ENCODE measurements at places on chromosomes 3 and 15.

- DNase-seq = no peak
Measured at GRCh38 chr3:178806651-178807050, 265.0 kb downstream of the ZMAT3 start.

- DNase-seq = no peak
Measured at GRCh38 chr3:118436697-118437262, 597.9 kb downstream of the IGSF11 start.

DNA sequence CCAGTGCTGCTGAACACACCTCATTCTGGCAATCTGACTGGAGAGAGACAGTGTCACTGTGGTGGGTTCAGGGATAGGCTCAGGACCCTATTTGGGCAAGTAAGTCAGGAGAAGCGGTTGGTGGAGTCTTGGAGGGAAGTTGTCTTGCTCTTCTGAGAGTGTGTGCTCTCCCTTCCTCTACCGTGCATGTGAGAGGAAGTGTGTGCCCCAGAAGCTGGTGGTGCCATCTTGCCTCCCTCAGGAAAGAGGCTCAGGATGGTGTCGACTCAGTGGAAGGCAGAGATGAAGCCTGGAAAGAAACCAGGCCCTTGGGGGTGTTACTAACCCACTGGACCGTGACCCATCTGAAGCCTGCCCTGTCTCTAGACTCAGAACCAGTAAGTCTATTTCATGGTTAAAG lies 6.8 kb upstream of the RARRES1 start:
- no peak for DNase-seq

GRCh38 chr3:41317718-41318117 lies 118.4 kb downstream of the CTNNB1 start:
- no peak for DNase-seq

- no peak for DNase-seq
Measured at GRCh38 chr3:76827701-76828226, 212.1 kb upstream of the ROBO2 start.

DNA sequence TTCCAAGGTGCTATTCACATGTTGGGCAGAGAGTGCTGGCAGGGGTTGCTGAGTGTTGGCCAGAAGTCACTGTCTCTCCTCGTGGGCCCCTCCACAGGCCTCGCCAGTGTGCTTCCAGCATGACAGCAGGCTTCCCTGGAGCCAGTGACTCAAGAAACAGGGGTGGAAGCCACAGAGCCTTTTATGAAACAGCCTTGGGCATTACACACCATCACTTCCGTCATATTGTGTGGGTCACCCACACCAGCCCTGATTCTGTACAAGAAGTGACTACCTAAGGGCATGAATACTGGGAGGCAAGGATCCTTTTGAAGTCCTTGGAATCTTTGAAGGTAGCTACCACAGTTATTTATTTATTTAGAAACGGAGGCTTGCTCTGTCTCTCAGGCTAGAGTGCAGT lies 177.6 kb upstream of the UBE3A start:
- no peak for DNase-seq

DNA sequence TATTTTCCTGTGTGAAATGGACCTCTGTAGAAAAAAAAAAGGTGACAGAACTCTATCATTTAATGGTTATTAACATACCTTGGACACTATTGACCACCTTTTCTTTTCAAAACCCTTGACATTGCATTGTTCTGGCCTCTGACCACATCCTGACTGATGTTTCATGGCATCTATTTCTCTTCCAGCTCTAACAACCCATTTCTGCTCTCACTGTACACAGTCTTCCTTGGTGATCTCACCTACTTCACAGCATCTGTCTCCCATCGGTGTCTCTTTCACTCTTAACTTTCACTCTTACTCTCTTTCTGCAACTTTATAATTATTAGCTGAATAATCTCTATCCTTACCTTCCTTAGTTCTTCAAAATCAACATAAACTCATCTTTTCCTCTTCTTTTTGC lies 217.4 kb upstream of the CD96 start:
- DNase-seq = no peak

DNA sequence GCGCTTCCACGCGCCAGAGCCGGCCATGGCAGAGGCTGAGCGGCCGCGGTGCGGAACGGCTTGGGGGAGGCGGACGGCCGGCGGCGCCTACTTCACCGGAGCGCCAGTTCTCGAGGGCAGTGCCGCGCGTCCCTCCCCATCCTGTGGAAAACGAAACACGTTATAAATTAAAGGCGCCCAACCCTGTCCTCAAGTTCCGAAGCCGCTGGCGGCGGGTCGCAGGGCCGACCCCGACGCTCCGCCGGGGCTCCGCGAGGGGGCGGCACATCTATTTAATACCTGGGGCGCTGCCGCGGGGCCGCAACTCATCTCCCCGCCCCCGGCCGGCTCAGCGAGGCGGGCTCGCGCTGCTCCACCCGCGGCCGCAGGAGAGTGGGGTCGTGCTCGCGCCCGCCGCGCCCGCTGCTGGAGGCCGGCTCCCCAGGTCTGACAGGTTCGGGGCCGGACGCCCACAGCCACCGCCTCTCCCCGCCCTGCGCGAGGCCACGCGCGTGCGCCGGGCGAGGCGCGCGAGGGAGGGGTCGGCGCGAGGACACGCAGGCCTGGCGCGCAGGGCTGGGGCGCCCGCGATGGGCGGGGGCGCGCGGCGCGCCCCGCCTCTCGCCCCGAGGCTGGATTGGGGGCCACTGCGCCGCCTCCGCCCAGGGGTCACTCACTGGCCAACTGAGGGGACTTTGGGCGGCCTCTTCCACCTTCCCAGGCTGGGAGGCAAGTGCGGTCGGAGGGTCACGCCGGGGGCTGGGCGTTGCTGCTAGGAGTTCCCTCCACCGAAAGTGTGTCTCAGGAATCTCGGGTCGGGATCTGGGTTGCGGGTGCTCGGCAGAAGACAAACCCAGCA lies at the start of gene SLC30A4:
SLC30A4 (minus strand) TSS at position 428 of the 838 bp plus-strand sequence; CDS start at position 27, 401 bp downstream.
- peak; percentile 76 for DNase-seq

GRCh38 chr3:87732294-87732693 lies 326.5 kb downstream of the CGGBP1 start:
- DNase-seq = no peak

- DNase-seq = peak; percentile 28
Measured at GRCh38 chr3:45225465-45226205, 452 bp downstream of the TMEM158 start.

- DNase-seq = no peak
Measured at GRCh38 chr3:62566022-62566557, 192.7 kb upstream of the FEZF2 start.

DNA sequence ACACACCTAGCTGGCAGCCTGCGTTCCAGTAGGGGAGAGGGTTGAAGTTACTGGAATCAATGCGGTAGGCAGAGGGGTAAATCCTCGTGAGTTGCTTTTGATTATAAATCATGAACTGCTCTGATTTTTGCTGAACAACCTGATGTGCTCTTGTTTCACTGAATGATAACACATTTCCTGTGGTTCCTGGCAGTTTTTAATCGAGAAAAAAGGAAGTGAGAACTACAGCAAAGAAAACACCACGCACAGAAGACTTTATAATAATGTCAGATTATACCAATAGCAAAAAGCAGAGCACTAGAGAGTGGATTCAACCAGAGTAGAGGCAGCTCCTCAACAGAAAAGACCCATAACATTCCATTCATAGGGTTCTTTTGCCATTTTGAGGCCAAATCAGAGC lies 200.8 kb upstream of the STRIT1 start:
- DNase-seq = no peak

DNA sequence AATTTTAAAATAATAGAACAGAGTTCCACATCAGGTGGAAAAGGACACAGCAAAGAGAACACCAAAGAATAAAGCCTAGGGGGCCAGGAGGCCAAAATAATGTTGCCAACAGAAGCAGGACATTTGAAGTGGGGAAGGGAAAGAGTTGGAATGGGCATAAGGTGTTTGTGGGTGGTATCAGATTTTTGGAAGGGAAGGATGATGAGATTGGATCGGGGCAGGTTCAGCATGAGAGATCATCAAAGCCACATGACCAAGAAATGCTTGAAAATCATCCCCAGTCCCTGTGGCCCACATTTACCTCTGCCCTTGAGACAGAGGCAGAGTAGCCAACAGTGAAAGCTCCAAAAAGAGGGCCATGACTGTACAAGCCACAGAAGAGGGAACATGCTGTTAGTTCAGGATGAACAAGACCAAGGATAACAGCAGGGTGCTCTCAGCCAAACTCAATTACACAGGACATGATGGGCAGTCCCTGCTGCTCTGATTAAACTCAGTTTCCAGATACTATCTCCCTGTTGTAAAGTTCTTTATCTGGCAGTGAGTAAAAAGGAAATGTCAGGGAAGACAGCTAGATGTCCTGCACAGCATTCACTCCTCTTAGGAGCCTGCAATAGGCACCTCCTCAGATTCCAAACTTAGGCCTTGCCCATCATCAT lies 32.5 kb downstream of the RAB27A start:
- DNase-seq = no peak

DNA sequence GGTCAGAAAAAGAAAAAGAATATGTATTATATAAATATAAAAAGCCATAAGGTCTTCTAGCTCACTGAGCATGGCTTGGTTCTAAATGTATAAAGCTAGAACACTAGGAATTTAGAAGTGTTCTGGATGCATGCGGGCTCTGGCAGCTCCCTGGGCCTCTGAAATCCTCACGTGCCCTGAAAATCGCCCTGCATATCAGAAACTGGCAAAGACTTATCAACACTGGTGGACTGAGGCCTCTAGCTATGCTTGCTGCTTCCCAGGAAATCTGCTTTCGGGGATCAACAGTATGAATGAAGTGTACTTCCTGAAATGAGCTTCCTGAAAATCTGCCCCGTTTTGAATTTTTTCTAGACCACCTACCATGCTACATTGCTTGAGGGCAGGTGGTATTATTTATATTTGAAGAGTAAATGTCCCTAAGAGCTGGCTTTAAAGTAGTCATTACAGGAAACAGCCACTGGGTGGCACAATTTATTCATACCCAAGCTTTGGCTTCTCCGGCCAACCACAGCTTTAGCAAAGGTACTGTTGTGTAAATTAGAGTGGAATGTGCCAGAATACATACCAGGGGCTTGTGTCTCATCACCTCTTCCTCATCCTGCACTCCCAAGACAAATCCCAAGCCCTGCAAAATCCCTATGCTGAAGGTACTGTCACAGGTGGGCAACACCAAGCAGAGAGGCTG lies 17.7 kb downstream of the CRTAP start:
- DNase-seq = peak; percentile 73

DNA sequence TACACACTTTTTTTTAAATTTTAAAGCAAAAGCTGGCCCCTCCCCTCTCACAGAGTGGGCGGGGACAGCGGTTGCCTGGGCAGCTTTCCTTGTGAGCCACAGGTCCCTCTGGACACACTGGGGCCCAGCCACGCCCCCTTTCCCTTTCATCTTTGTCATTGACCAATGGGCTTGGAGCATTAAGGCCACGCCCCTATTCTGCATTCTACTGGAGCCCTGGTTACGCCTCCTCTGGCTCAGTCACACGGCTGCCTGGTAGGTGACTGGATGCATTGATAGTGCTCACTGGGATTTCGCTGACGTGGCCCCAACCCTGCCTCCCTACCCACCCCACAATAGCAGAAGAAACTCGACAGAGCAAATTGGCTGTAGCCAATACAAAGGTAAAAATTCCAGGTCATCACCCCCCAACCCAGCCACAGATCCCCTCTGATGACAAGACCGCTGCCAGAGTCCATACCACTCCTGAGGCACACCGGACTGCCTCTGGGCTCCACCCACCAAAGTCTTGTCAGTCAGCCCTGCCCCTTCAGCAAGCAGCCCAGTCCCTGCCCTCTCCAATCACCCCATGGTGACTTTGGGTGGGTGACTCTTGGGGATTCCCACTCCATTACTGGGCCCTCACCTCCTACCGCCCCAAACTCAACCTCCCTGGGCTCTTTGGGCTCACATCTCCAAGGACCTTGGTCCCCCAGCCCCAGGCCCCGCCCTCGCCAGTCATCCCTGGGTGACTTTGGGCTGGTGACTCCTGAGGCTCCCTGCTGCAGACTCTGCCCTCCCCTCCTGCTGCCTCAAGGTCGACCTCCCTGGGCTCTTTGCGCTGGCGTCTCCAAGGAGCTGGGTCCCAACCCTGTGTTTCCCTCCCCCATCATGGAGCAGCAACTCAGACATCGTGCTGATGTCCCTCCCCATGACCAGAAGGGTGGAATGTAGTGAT lies 112.2 kb upstream of the FAN1 start:
- peak; percentile 13 for DNase-seq

DNA sequence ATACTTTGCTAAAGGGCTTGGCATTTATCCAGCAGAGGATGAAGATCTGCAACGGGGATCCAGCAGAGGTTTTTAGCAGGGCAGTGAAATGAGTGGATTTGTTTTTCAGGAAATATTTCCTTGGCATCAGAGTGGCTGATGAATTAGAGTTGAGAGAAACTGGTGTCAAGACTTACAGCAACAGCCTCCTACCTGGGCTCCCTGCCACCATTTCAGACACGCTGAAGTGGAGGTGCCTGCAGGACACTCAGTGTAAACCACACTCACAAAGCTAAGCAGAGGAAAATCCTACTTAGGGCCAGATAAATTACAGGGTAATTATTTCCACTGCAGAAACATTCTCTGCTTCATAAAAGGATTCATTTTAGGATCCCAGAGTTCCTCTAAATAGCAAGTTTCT lies 519.7 kb downstream of the FGF12 start:
- DNase-seq = no peak

GRCh38 chr15:68401496-68402431 lies 30.2 kb downstream of the ITGA11 start:
- DNase-seq = no peak

DNA sequence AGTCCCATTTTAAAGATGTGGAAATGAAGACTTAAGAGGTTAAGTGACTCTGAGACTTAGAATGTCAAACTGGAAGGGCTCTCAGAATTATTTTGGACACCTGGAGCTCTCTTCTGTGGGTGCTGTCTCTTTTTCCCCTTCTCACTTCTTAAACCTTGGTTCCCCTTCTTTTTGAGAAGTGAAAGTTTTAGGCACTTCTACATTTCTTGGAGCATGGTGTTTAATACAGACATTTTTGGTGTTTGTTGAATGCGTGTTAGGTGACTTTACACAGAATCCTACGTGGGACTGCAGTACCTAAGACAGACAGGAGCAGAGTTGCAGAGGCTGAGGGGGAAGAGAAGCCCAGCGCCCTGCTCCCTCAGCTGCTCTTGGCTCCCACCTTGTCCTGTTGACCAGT lies 133.3 kb downstream of the MDFIC2 start:
- peak; percentile 1 for DNase-seq

- DNase-seq = peak; percentile 50
Measured at GRCh38 chr15:97995881-97996603, 35.5 kb downstream of the ARRDC4 start.

DNA sequence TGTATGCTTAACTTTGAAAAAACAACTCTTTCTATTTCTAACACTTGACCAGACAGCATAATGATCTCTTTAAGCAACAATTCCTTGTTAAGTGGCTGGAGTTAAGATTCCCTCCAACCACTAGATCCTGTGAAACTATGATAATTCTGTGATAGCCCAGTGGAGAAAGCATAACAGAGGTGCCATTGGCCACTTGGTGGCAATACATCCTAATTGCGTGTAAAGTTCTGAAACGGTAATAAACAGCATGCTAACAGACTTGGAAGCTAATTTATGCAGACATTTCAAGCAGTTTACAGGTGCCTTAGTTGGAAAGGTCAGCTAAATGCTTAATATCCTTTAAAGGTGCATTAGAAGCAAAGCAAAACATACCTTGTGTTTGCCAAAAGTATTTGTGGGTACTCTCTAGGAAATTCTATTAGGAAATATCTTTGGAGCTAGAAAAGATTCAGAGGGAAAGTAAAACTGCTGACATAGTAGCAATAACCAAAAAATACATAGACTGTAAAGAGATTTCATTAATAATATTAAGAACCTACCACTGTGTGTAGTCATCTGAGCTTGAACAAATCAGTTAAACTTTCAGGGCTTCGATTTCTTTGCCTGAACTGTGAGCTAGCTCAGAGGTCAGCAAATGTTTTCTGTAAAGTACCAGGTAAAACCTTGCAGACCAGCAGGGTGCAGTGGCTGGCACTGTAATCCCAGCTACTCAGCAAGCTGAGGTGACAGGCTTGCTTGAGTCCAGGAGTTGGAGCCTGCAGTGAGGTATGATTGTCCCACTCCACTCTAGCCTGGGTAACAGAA lies 19.0 kb upstream of the CSTA start:
- peak; percentile 26 for DNase-seq

Measured in suppressor macrophage treated with lipopolysaccharide for 1 hour (primary cell).